ENCODE measurements at places on chromosomes 5 and 9.
A peak's percentile ranks its signal among the peaks of the same experiment; 100 is the strongest.

- DNase-seq: no peak
These were observed 87.5 kb upstream of the PTPRD start for GRCh38 chr9:10700291-10700690.

DNA sequence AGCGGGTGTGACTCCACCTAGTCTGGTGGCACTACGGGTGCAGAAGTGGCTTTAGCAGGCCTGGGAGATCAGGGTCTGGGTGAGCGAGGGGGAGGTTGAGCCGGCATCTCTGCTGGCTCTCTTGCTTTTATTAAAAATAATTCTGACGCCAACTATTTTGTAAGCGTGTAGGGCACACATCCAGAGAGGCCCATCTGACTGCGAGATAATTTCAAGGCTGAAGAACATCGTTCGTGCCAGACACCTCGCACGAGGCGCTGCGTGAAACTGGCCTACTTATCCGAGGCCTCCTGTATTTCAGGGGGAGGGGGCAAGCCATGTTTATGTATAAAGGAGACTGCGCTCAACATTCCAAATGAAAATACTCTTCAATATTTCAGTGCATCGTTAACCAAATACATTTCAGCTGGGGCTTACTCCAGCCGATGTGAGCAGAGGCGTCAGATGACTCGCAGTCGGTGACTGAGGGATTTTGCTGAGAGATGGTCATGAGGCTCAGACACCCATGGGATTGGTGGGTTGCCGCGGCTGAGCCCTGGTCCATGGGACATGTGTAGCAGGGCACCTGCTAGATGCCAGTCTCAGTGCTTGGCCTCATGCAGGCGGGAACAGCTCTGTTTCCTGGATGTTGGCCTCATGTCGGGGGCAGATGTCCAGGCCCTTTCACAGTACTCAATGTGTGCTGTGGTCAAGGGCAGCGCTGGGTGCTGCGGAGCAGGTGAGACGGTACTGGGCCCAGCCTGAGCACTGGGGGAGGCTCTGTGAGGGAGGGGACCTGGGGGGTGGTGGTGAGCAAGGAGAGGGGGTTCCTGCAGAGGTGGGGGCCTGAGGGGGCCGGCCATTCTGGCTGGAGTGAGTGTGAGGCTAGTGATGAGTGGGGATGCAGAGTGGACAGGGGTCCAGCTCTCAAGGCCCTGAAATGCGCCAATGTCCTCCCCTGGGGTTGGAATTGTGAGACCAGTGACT is 201.5 kb downstream of the DAB2IP start:
- no peak for DNase-seq

DNA sequence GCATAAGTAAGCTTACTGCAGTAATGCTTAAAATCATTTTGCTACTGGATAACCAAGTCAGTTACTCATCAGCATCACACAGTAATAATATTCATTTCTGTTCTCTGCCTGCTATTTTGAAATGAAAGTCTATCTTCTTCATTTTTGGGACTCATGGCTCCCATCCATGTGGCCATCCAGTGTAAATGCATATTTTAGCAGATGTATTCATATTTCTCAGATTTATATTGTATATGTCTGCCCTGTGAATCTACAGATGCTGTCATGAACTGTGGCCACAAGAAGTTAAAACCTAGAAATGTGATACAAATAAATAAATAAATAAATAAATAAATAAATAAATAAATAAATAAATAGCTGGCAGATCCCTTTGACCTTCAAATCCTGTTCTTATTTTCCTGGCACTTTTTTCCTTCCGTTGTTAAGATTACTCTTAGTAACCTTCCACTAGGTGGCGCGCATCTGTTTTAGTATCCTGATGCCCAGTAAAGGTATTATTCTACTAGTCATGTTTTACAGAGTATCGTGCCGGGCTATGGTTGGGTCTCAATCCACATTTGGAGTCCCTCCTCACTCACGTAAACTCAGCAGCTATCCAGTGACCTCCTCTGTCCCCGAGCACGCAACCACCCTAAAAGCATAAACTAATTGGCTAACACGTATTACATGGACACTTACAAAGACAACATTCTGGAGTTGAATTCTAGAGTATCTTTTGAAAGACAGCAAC is 79.2 kb upstream of the IL7R start:
- peak; percentile 60 for DNase-seq

DNA sequence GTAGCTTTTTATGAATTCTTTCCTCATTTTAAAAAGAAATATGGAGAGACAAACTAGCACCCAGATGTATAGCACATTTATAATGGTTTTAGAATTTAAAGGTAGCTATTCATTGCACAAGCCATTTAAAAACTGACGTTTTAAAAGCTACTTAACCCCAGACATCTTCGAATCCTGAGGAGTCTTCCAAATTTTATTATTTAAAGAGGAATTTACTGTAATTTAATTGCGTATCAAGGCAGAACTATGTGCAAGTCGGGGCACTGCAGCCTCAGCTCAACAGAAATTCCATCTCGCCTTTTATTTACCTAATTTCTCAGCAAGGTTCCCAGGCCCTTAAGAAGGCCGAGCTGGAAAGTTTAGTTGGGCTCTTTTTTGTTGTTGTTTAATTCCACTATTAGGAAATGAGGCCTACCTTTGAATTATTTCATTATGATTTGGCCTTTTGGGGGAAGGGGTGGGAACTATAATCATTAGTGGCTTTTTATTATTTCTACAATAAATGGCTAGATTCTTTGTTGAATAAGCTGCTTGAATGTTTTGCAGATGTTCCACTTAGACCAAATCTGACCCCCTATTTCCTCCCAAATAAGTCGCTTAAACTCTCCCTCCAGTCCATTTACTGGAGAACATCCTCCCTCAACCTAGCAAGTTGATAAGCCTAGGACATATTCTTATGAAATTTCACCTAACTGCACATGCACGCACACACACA is 20.2 kb downstream of the NR2F1 start:
- no peak for DNase-seq

DNA sequence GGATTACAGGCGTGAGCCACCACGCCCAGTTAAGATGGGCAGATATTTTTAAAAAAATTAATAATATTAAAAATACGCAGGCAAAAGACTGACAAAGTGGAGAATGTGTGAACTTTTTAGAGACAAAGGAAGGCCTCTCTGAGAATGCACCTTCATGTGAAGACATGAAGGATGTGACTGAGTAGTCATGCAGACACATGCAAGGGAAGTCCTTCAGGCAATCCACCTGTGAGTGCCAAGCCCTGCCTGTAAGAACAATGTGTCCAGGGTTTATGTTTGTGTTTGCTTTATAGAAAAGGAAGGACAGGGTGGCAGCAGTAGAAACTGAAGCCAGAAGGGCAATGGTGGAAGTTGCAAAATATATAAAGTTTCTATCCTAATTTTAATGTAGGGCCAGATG is 169.2 kb downstream of the EDIL3 start:
- no peak for DNase-seq

DNA sequence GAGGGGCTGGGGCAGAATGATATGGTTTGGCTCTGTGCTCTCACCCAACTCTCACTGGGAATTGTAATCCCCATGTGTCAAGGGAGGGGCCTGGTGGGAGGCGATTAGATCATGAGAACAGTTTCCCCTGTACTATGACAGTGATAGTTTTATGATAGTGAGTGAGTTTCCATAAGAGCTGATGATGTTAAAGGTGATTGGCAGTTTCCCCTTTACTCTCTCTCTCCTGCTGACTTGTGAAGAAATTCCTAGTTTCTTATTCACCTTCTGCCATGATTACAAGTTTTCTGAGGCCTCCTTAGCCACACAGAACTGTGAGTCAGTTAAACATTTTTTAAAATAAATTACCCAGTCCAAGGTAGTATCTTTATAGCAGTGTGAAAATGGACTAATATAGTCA is 120.4 kb upstream of the CDH9 start:
- DNase-seq: no peak

DNA sequence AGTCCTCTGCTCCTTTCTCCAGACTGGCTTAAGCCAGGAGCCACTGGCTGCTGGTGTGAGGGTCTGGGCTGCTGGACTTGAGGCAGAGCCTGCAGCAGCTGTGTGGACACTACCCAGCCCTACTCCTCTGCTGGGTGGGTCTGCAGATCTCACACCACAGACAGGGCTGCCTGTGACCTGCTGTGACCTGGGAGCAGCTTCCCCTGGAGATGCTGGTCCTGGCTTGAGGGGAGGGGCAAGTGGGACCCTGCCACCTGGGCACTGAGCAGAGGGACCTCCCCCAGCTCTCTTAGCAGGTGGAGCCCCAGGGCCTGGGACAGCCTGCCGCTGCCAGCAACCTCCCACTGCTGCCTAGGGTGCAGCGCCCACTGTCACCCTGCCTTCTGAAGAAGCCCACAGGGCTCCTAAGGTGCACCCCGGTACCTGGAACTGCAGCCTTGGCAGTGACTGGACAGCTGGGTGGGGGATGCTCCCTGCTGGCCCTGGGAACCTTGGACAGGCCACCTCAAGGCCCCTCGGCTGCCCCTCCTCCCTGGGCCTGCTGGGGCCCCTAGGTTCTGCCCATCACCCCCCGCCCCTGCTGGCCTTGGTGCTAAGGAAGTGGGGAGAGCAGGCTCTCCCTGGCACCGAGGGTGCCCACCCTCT is 9.1 kb downstream of the CACFD1 start:
- DNase-seq: no peak

DNA sequence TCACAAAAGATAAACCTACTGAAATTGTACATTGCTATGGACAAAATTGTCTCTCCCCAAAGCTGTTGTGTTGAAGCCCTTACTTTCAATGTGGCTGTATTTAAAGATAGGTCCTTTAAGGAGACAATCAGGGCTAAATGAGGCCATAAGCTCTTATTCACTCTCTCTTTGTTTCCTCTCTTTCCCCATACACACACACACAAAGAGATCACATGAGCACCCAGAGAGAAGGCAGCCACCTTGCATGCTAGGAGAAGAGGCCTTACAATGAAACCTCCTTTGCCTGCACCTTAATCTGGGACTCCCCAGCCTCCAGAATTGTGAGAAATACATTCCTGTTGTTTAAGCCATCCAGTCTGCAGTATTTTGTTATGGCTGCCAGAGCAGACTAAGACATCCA is 1295.6 kb upstream of the CDH6 start:
- no peak for DNase-seq

DNA sequence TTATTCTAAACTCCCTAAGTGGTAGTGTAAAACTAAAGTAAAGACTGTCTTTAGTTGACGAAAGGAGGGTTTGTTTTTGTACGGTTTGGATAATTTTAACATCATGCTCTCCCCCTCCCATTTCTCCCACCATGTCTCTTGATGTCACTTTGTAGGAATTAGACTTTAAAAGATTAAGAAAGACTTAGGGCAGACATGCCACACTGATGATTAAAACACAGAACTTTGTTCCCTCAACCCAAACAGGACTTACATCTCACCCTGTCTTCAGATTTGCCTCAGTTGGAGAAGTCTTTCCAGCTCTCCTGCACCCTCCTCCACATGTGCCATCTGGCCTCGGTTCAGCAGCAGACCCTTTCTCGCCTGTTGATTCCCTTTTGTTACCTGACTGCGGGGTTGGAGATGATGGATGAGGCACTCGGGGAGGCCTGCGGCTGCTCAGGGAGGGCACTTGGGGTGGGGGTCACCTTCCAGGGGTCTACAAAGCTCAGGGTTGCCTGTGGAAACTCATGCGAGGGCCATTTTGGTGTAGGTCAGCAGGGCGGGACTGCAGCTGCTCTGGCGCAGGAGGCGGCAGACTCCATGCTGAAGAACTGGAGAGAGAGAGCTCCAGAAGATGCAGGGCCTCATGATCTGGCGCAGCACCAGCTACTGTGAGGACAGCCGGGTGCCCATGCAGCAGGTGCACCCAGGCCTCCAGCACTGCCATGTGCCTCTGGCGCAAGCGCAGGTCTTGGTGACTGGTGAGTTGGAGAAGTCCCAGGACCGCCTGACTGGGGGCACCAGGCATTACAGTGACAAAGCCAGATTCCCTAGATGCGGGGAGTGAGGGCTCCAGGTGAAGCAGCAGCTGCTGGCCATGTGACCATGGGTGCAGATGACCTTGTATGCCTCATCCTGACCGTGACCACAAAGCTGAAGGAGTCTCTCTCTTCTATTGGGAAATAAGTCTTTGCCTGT is 24.5 kb upstream of the EXOC3 start:
- no peak for DNase-seq

DNA sequence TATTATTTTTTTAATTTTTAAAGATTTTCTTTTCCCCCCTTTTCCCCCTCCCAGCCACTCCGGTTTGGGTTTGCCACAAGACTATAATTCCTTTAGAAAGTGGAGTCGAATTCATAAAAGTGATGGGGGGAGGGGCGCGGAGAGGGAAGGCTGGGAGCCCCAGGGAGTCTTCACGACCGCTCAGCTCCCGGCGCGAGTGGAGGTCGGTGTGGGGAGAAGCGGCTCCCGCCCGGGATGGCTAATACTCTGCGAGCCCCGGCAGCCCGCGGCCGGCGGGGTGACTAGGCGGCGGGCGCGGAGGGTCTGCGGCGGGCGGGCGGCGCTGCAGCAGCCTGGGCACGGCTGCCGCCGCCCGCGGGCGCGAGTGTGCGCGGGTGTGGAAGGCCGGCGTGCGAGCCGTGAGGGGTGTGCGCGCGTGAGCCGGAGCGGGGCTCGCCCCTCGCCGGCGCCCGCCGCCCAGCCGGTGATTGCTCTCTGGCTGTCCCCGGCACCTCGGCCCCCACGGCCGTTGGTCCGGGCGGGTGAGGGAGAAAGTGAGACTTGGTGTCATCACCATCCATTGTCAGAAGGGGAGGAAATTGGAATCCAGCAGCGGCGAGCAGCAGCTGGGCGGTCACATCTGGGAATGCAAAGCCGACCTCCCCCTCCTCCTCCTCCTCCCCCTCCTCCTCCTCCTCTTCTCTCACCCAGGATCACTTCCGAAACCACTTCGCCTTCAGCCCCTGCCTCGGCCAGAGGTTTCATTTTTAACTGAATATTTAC is at the start of gene PARP8:
TSS of gene PARP8 (plus strand) at position 377 of the 762 bp plus-strand sequence. CDS start 459 bp downstream, outside the sequence.
- peak; percentile 11 for DNase-seq

DNA sequence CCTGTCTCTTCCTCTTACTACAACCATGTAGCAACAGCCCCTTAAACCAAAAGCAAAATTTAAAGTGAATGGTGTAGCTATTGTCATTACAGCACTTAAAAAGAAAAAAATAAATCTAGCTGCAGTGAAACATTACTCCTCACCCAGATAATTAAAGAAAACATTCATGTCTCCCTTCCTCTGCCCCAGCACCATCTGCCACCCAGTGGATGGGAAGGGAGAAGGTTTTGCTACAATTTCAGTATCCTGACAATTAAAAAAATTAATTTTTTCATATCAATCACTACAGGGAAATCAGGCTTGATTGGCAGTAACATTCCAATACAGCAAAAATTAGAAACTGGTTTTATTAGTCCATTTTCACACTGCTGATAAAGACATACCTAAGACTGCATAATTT is 147.4 kb upstream of the PUM3 start:
- DNase-seq: no peak

GRCh38 chr5:14574891-14575508 is 6.6 kb upstream of the OTULINL start:
- DNase-seq: no peak

GRCh38 chr5:77379558-77380061 is 112.5 kb downstream of the WDR41 start:
- DNase-seq: peak; percentile 43

GRCh38 chr5:160173-160510 is 31.2 kb upstream of the LRRC14B start:
- no peak for DNase-seq

- DNase-seq: no peak
These were observed 16.8 kb upstream of the COL27A1 start for GRCh38 chr9:114138552-114138971.

GRCh38 chr5:149887622-149888183 is 56.9 kb downstream of the PDE6A start:
- DNase-seq: no peak
